Stimulated activated CD8-positive, alpha-beta memory T cell treated with anti-CD3 and anti-CD28 coated beads, Interleukin-15, amount 100 ng/mL, for 4 hours (primary cell): ENCODE measurements at places on chromosomes 5 and 9.

- DNase-seq = no peak
Observed at GRCh38 chr9:68739621-68740174, 34.7 kb downstream of the PIP5K1B start.

- DNase-seq = no peak
Observed at GRCh38 chr9:116515541-116515940, 171.6 kb upstream of the TRIM32 start.

DNA sequence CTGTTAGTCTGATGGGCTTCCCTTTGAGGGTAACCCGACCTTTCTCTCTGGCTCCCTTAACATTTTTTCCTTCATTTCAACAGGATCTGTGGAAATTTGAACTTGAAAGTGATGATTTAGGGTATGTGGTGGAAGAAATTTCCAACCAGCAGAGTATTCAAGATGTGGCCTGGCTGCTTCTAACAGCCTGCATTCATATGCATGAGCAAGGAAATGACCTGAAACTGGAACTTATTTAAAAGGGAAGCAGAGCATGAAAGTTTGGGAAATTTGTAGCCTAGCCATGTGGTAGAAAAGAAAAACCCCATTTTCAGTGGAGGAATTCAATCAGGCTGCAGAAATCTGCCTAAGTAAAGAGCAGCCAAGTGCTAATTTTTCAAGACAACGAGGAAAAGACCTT is 41.7 kb downstream of the UNC13B start:
- no peak for DNase-seq

DNA sequence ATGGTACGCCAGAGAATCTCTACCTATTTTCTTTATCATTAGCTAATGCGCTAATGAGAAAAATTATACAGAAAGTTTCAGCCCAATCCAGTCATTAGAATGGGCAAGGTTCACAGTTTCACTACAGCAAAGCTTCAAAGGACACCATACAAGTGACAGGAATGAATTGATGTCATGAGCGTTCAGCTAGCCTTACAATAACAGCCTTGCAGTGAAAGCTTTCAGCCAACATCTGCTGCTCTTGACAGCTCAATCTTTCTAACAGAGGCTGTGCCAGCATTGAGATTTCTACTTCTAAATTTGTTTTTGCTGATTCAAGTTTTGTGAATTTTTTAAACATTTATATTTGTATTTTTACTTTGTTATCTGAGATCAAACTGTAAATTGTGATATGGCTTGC is 302.4 kb upstream of the FAM174A start:
- no peak for DNase-seq

- no peak for DNase-seq
Observed at GRCh38 chr5:80754900-80755299, 100.1 kb upstream of the DHFR start.

GRCh38 chr9:86326536-86326935 is 27.7 kb downstream of the TUT7 start:
- DNase-seq = no peak

- DNase-seq = no peak
Observed at GRCh38 chr5:159231167-159231566, 21.8 kb upstream of the RNF145 start.

DNA sequence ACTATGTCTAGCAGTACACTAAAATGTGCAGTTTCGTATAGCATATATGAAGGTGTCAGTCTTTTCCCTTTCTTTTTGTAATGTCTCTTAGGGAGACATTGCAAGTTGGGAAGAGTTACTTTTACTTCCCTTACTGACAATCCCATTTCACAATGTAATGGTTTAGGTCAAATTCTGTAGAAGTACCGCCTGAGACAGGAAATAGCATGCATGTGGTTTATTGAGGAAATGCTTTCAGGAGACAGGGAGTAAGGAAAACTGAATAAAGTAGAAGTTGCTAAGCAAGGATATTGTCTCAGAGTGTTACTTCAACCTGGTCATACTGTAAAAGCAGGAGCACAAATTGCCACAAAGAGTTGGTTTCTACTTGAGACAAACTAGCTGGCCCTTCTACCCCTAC is 32.1 kb upstream of the MSANTD3 start:
- no peak for DNase-seq

GRCh38 chr5:66170195-66170919 is 26.3 kb downstream of the SREK1 start:
- DNase-seq = no peak

DNA sequence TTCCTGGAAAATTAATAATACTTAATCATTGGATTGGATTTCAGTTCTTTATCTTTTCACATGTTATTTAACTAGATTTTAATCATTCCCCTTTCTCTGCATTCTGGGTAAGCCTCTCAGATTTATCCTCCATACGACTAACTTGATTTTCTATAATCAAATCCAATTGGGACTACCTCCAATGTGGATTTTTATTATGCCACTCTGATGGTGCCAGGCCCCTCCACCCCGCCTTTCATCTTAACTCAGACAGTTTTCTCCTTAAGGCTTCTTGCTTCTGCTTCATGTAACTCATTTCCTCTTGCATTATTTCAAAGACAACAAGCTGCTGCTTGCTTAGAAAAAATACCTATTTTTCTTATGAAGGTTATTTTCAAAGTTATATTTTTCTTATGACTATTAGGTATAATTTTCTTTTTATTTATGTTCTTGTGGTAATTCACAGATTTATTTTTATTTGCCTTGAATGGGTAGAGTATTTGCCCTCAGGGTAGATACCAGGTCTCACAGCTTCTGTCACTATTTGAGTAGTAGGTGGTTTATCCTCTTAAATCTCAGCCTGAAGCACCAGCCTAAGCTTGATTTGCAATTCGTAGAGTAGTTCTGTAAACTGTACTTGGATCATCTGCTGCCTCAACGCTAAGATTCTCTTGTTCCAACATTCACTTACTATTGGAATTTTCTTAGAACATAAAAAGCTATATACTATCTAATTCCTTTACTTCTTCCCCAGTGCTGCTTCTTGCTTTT is 659.0 kb upstream of the ARRDC3 start:
- DNase-seq = no peak

DNA sequence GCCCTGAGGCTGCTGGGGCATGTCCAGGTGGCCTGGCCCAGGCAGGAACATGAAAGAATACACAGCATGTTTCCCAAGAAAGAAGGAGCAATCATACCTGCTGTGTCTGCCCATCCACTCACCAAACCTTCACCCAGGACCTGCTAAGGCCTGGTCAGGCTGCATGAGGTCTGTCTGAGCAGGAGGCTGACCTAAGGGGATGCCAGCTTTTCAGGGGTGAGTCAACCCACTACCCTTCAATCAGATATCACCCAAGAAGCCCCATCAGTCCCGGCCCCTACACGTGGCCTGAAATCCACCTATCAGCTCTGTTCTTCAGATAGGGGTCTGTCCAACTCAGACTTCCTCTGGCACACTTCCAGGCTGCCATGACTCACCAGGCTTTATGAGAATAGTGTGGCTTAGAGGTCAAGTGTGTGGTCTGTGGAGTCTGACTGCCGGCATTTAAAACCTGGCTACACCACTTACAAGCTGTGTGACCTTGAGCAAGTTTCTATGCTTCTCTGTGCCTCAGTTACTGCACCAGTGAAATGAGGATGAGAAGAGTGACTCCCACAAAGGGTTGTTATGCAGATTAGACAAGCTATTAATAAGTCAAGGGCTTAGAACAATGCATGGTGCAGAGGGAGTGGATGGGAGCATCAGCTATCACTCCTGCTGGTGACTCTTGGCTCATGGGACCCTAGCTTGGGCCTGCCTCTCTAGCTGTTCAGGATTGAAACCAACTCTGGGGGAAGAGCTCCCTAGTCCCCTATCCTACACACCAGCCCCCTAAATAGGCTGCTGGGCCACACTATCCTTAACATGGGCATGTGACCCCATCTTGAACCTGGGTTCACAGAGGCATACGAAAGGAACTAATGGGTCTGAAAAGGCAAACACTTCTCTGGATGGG is 130.3 kb downstream of the PAX5 start:
- no peak for DNase-seq

GRCh38 chr5:176481711-176482110 is 33.5 kb downstream of the FAF2 start:
- DNase-seq = no peak

- DNase-seq = no peak
Observed at GRCh38 chr5:59038798-59039295, 456.0 kb downstream of the RAB3C start.

DNA sequence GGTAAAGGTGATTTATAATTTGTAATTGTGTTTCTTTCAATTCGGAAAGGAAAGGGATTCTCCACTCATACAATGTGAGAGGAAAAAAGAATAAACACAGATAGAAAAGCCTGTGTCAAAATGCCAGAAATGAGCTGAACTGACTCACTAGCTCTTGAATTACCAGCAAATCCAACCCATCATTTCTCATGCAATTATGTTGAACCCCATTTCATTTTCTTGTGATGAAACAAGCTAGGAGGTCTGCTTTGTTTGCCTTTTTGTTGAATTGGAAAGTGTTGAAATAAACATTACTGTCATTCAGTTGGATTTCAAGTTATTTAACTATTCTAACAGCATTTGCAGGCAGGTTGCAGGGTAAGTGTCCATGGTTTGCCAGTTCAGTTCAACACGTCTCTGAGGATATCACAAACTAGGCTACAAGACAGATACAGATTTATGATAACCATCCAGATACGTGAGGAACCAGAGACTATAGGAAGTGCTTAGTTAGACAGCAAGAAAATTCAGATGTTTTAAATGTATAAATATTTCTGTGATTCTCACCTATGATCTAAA is 547.2 kb downstream of the MAT2B start:
- DNase-seq = no peak

- no peak for DNase-seq
Observed at GRCh38 chr9:99000476-99001395, 57.0 kb downstream of the COL15A1 start.

- DNase-seq = no peak
Observed at GRCh38 chr5:149298163-149298562, 26.5 kb downstream of the AFAP1L1 start.

DNA sequence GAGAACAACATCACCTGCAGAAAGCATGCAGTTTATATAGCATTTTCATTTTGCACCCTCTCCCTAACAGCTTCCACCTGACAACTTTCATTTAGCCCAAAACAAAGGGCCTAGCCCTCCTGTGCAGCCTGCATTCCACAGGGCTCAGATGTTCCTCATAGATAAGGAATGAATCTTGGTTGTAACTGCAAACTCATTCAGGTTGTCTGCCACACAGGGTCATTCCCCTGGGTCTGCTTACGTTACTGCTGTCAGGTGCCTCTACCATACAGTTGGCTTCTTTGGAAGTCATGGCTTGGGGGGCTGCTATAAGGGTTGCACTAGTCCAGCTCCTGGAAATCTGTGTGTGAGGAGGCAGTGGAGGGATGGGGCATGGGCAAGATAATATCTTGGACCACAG is 2.7 kb upstream of the DCP2 start:
- no peak for DNase-seq

- no peak for DNase-seq
Observed at GRCh38 chr5:34918025-34918424, 2.5 kb downstream of the BRIX1 start.

DNA sequence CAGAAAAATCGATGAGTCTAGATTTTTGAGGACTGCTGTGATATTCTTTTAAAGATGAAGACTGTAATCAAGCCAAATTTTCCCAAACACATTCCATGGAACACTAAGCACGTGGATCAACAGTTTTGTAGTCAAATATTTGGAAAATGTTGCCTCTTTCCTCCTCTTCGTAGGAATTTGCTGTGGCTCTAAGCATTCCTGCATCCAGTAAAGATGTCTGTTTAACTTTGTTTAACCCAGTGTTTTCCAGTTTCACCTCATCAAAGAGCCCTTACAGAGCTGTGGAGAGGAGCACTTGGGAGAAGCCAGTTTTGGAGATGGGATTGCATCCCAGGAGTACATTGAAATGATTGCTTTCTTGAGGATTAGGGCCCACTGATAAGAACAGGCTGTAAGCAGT is 58.9 kb downstream of the INSYN2B start:
- no peak for DNase-seq

- no peak for DNase-seq
Observed at GRCh38 chr9:14780251-14780650, 57.7 kb upstream of the CER1 start.

GRCh38 chr5:96517295-96517694 is 84.2 kb upstream of the PCSK1 start:
- no peak for DNase-seq

- DNase-seq = no peak
Observed at GRCh38 chr9:114378883-114379282, 8.9 kb downstream of the AKNA start.

DNA sequence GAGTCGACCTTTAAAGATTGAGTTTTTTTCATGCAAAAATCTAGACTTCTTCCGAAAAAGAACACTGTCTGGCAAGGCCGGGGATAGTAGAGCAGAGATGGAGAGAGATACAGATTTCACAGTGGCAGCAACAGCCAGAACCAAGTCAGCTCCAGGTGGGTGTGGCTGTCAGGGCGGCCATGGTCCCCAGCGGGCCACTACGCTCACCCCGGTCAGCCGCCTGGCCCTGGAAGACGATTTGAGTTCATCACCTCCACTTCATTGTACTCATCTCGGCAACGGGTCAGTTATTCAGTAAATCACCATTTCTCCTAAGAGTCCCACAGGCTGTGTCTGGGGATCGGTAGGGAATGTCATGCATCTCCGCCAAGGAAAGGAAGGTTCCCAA is 53.0 kb downstream of the ZNF354C start:
- DNase-seq = no peak

- no peak for DNase-seq
Observed at GRCh38 chr9:134851020-134851419, 29.6 kb upstream of the FCN2 start.

- DNase-seq = no peak
Observed at GRCh38 chr5:129243039-129243438, 148.5 kb downstream of the ISOC1 start.

GRCh38 chr9:105341434-105342146 is 97.1 kb downstream of the SLC44A1 start:
- DNase-seq = no peak

DNA sequence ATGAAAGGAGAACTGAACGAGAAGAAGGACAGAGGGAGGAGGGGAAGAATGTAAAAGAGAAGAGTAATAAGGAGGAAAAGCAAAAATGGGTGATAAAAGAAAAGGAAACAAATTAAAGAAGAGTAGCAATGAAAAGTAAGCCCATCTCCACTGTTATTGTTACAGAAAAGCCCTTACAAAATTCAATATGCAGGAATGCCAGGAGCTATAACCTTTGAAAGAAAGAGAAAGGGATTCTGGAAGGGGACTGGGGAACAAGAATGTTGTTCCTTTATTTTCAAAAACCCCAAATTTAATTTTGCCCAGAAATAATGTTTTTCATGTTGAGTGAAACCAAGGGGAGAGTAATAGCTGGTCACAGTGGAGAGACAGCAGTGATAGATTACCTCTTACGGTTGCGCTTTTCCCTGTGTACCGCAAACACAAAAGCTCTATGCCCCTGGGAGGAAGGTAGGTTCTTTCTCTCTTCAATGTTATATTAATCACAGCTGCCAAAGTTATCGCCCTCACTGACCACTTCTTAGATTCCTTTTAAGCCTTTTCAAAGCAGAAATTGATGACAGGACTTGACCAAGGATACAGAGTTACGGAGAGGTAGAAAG is 86.7 kb downstream of the BRINP1 start:
- DNase-seq = no peak

GRCh38 chr9:3608011-3608410 is 82.2 kb upstream of the RFX3 start:
- no peak for DNase-seq
